ENCODE measurements at places on chromosomes 5 and 9. TPM values are rescaled to one million over a fixed set of nuclear protein-coding genes. Genes with fewer than 3 reads are reported as not detected.
A peak's percentile ranks its signal among the peaks of the same experiment; 100 is the strongest.

DNA sequence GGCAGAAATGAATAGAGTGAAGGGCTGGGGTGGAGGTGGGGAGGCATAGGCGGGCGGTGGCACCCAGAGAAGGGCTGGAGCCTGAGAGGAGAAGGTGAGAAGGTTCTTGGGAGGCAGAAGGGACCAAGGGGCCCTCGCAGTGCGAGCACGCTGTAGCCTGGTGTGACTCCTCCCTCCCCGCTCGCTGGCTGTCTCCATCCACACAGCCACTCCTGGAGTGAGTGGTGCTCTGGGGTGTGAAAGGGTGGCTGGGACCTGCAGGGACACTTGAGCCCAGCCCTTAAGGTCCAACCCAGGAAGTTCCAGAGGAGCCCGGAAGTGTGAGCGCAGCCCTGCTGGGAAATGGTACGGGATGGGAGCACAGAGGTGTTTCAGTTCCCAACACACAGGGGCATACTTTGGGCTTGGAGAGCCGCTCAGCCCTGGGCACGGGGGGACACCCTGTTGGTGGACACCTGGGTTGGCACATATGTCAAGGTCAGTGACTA, 9.3 kb upstream of the SCGB3A1 start:
- H3K27ac ChIP-seq = no peak overlapping the region
- H3K4me1 ChIP-seq = no peaks in the 10 kb centered on the region
- no peak overlapping the region for H3K4me3 ChIP-seq
- no peak for DNase-seq
- H3K36me3 ChIP-seq = no peaks in the 10 kb centered on the region

DNA sequence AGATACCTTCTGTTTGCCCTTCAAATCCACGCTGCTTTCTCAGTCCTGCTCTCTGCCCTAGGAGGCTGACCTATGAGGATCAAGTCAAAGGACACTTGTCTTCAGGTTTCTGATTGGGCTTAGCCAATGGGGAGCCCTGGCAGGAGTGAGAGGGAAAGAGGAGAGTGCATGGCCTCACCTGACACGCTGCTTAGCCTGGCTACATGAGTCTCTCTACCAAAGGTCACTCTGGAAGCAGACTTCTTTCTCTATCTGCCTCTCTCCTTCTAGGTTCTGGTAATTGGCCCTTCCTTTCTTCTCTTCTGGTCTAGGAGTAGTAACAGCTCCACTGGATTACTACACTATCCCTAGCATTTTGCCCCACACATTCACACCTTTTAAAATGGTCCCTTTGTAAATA, 13.1 kb downstream of the ARSB start:
- DNase-seq = no peak
- no peak overlapping the region for H3K4me3 ChIP-seq
- H3K4me1 ChIP-seq = peaks cover 18% of the 10 kb centered on the region
- no peaks in the 10 kb centered on the region for H3K27me3 ChIP-seq

DNA sequence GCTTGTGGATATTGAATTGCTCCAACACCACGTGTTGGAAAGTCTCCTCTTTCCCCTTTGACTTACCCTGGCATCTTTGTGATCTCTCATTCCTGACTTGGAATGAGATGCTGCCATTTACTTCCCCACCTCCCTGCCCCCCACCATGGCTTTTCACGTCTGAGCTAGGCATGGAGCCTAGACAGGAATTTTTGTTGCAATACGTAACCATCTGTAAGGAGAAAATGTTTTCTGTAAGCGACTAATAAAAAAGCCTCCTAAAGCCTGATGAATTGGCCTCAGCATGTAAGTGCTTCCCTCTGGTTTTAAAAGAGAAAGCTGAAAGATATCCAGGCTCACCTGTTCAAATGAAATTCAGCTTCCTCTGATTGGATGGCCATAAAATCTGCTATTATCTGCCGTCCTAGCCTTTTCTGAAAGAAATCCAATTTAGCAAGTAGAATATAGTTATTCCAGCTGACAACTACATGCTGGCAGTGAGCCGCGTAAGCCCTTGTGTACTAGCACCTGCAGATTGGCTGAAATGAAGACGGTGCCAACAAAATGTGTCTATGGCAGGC, 200.1 kb downstream of the NSG2 start:
- H3K4me1 ChIP-seq = peaks cover 2% of the 10 kb centered on the region
- no peak overlapping the region for H3K27ac ChIP-seq
- no peaks in the 10 kb centered on the region for H3K36me3 ChIP-seq
- H3K27me3 ChIP-seq = peaks cover 8% of the 10 kb centered on the region
- DNase-seq = no peak
- no peak overlapping the region for H3K4me3 ChIP-seq

DNA sequence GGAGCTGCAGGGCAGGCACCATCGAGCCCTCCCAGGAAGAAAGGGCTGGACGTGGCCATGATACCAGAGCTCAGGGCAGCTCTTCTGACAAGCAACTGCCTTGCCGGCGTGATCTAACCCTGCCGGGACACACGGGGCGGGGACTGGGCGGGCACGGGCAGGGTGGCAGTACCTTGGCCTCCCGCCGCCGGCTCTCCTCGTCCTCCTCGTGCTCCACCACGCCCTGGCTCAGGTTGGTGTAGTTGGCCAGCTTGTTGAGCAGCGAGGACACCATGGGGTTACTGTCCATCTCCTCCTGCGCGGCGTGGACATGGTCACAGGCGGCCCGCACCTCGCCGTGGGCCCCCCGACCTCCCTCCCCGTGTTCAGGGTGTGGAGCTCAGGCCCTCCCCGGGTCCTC, 18.5 kb downstream of the SLC12A7 start:
- peaks cover 11% of the 10 kb centered on the region for H3K4me1 ChIP-seq
- no peak overlapping the region for H3K27ac ChIP-seq
- no peaks in the 10 kb centered on the region for H3K27me3 ChIP-seq
- DNase-seq = no peak
- peaks cover 8% of the 10 kb centered on the region for H3K36me3 ChIP-seq
- no peak overlapping the region for H3K4me3 ChIP-seq

- H3K4me1 ChIP-seq = peaks cover 17% of the 10 kb centered on the region
- H3K4me3 ChIP-seq = no peak overlapping the region
- DNase-seq = no peak
- H3K27me3 ChIP-seq = peaks cover 6% of the 10 kb centered on the region
These were observed 31.1 kb upstream of the CETN3 start for GRCh38 chr5:90440644-90441043.

GRCh38 chr5:156456857-156457256, 129.9 kb downstream of the SGCD start:
- peaks cover 9% of the 10 kb centered on the region for H3K4me1 ChIP-seq
- DNase-seq = no peak
- no peak overlapping the region for H3K27ac ChIP-seq

GRCh38 chr9:123316053-123316718, 39.8 kb upstream of the CRB2 start:
- no peak for DNase-seq
- no peak overlapping the region for H3K4me3 ChIP-seq
- H3K4me1 ChIP-seq = peaks cover 22% of the 10 kb centered on the region
- H3K27me3 ChIP-seq = peaks cover 15% of the 10 kb centered on the region
- H3K36me3 ChIP-seq = no peaks in the 10 kb centered on the region

GRCh38 chr5:143433670-143434069, 30.2 kb upstream of the NR3C1 start:
- no peak overlapping the region for H3K27ac ChIP-seq
- H3K27me3 ChIP-seq = peaks cover 3% of the 10 kb centered on the region
- no peak for DNase-seq
- H3K4me3 ChIP-seq = no peak overlapping the region

DNA sequence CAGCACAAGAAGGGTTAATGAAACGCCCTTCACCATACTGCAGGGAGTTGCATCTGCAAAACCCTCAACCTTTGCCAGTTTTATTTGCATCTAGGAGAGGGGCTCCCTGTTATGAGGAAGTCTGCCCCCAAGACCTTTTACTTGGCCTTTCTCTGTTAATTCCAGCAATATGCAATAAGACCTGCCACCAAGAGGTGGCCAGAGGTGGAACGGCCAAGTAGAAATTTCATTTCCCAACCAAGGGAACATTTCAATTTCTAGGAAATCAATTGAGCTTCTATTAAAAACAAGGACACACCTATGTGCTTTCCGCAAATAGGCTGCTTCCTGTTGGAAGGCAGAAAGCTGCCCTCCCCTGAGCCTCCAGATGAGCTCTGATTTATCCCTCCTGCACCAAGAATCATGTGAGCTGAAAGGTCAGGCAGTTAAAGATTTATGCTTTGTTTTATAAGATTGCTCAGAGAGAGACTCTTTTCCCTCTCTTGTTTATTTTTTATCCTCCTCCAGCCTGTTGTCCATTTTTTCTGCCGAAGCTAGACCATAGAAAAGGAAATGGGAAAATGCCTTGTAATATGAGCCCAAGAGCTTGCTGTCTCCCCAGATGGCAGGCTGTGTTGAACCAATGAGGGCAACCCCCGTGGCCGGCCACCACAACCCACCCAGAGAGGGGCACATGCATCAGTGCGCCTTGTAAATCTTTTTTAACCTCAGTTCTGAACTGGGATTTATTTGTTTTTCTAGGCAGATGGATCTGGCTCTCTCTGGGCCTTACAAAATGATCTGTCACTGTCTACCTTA, 572.8 kb downstream of the TLE1 start:
- H3K27ac ChIP-seq = no peak overlapping the region
- DNase-seq = no peak
- H3K4me3 ChIP-seq = no peak overlapping the region
- H3K36me3 ChIP-seq = no peaks in the 10 kb centered on the region
- H3K4me1 ChIP-seq = peaks cover 4% of the 10 kb centered on the region
- H3K27me3 ChIP-seq = peaks cover 5% of the 10 kb centered on the region

DNA sequence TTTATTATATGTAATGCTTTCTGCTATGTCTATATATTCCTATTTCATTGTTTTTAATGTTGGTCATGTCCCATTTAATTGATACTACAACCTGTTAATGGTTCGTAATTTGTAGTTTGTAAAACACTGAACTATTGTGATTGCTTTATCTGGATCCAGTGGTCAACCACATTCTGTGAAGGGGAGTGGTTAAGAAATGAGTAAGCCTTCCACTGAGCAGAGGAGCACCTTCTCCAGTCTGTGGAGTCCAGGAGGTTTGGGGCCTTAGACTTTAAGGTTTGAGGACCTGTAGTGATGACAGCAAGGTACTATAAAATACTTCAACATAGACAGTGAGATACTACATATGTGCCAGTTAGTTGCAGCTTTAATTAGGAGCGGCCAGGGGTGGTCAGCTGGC, 67.7 kb upstream of the RAD23B start:
- H3K27me3 ChIP-seq = no peaks in the 10 kb centered on the region
- H3K4me1 ChIP-seq = no peaks in the 10 kb centered on the region
- no peaks in the 10 kb centered on the region for H3K36me3 ChIP-seq
- DNase-seq = no peak
- H3K27ac ChIP-seq = no peak overlapping the region

GRCh38 chr9:13137426-13137825, 142.1 kb downstream of the MPDZ start:
- H3K27me3 ChIP-seq = no peaks in the 10 kb centered on the region
- H3K4me1 ChIP-seq = peaks cover 13% of the 10 kb centered on the region
- DNase-seq = no peak
- H3K27ac ChIP-seq = no peak overlapping the region

- peaks cover 50% of the 10 kb centered on the region for H3K27me3 ChIP-seq
- H3K36me3 ChIP-seq = no peaks in the 10 kb centered on the region
- no peak for DNase-seq
- H3K4me1 ChIP-seq = no peaks in the 10 kb centered on the region
- no peak overlapping the region for H3K27ac ChIP-seq
These were observed 80.9 kb upstream of the ALDH1B1 start for GRCh38 chr9:38311382-38312270.

DNA sequence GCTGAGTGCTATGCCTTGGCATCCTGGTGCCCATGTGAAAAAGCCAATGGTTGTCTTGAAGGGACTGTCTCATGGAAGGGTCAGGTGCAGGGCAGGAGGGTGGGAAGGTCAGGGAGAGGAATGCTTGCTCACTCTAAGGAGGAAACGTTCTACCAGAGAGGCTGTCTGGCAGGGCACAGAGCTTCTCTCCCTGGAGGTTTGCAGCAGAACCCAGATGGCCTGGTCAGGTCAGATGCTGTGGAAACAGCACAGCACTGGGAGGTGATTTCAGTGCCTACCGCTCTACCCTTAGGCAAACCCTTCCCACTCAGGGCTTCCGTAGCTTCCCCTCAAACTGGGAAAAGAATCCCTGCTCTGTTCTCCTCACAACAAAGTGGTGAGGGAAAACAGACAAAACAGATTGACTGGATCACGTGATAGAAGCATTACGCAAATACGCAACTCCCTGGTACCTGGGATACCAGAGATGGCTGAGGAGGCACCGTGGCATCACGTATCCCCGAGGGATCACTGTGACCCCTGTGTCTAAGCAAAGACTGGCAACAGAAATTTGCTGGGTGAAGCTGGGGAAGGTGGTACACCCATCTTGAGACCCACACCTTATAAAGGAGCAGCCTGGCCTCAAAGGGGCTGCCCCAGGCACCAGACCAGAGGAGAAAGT, 3.9 kb upstream of the MGAT1 start:
- H3K36me3 ChIP-seq = peaks cover 7% of the 10 kb centered on the region
- H3K27ac ChIP-seq = no peak overlapping the region
- H3K27me3 ChIP-seq = no peaks in the 10 kb centered on the region
- peaks cover 57% of the 10 kb centered on the region for H3K4me1 ChIP-seq
- H3K4me3 ChIP-seq = peak overlapping the region; percentile 95
- no peak for DNase-seq

DNA sequence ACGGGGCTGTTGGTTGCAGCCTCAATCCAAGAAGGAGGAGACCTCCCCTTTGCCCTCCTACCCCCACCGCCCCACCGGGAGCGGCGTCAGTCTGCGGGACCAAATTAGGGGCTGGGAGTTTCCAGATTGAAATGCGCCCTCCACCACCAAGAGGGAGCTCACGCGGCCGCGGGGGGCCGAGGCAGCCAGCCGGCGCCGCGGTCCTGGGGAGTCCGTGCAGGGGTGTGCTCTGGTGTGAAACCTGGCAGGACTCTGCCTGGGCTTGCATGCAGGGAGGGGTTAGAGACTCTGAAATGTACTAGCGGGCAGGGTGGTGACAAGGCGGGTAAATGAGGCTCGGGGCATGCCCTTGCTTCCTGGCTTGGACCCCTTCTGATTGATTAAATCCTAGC, 989 bp upstream of the FBN2 start:
- peak overlapping the region; percentile 81 for H3K4me3 ChIP-seq
- H3K36me3 ChIP-seq = no peaks in the 10 kb centered on the region
- peaks cover 6% of the 10 kb centered on the region for H3K4me1 ChIP-seq
- H3K27ac ChIP-seq = no peak overlapping the region
- DNase-seq = peak; percentile 10

GRCh38 chr5:60352992-60353599, 346.9 kb downstream of the DEPDC1B start:
- no peaks in the 10 kb centered on the region for H3K27me3 ChIP-seq
- H3K4me3 ChIP-seq = no peak overlapping the region
- no peak for DNase-seq
- H3K4me1 ChIP-seq = no peaks in the 10 kb centered on the region
- no peaks in the 10 kb centered on the region for H3K36me3 ChIP-seq
- H3K27ac ChIP-seq = no peak overlapping the region

DNA sequence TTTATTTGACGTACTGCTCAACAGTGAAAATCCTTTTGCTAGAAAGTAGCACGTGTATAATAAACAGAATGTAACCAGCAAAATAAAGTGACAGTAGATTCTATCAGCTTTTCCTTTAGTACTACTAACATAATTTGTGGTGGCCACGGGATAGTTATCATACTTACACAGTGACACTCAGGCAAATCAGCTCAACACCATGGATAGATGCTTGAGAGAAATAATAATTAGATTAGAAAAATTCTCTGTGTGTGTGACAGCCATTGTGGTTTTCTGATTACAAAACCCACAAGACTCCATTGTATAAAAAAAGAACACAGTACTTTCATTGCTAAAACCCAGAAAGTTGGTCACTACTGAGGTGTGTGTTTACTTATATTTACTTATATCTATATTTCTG, 101.1 kb downstream of the MUSK start:
- no peaks in the 10 kb centered on the region for H3K36me3 ChIP-seq
- peaks cover 3% of the 10 kb centered on the region for H3K4me1 ChIP-seq
- no peaks in the 10 kb centered on the region for H3K27me3 ChIP-seq
- H3K27ac ChIP-seq = no peak overlapping the region
- no peak overlapping the region for H3K4me3 ChIP-seq

Gene MOB3B
- total RNA-seq = 15.3 TPM

Gene FIBCD1
- not detected for total RNA-seq

Gene BARHL1
- total RNA-seq = not detected

Gene SLC6A3
- total RNA-seq = not detected

Gene TUBB4B
- 233 TPM for total RNA-seq

Gene ARHGEF28
- total RNA-seq = 17.0 TPM
